ENCODE measurements at places on chromosomes 1 and 21.

DNA sequence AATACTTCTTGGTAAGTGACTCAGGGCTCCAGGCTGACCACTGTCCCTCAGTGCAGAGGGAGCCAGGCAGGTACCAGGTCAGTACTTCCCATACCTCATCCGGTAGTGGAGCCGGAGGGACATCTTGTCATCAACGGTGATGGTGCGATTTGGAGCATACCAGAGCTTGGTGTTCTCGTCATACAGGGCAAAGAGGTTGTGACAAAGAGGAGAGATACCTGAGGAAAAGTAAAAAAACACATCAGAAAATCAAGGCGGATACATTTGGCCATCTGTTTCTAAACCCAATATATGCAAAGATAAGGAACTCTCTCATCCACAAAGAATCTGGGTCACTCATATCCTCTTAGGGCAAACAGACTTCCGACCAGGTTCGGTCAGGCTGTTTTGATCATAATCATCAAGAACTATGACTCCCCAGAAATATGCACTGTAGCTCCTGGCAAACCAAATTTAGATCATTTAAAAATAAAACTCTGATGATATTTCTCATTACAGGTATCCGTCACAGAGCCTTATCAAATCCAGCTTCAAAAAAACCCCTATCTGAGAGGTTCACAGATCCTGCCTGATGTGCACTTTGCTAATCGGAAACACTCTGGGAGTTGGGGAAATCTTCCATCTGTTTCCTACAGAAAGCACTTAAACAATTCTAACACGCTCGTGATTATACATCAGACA lies 87.3 kb downstream of the JAK1 start:
- no peak for DNase-seq

DNA sequence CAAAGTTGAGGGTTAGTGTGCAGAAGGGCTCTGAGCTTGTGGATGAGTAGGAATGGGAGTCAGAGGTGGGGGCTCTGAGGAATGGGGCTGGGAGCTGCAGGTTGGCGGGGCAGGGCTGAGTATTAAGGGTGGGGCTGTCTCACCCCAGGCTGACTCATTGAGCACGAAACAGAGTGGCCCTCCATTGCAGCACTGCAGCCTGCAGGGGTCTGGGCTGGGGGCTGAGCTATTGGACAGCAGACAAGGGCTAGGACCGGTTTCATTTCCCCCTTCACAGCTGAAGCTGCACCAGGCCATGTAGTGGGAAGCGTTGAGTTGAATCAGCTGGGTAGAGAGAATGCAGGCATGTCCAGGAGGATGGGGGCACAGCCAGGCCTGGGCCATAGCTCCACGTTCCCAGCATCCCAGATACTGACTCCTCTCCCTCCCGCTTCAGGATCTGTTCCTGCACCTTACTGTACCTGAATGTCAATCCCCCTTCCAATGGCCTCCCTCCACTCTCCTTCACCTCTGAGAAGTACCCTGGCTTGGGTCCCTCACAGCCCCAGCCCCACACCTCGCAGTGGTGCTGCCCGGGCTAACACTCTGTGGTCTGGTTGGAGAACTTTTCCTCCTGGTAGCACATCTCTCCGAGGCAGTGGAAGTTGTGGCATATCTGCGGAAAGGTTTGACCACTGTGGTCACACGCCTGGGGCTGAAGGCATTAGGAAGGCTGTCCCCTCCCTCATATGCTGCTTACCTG lies 4.4 kb upstream of the INPP5B start:
- DNase-seq = no peak

GRCh38 chr1:219126377-219126776 lies 47.3 kb upstream of the LYPLAL1 start:
- no peak for DNase-seq

DNA sequence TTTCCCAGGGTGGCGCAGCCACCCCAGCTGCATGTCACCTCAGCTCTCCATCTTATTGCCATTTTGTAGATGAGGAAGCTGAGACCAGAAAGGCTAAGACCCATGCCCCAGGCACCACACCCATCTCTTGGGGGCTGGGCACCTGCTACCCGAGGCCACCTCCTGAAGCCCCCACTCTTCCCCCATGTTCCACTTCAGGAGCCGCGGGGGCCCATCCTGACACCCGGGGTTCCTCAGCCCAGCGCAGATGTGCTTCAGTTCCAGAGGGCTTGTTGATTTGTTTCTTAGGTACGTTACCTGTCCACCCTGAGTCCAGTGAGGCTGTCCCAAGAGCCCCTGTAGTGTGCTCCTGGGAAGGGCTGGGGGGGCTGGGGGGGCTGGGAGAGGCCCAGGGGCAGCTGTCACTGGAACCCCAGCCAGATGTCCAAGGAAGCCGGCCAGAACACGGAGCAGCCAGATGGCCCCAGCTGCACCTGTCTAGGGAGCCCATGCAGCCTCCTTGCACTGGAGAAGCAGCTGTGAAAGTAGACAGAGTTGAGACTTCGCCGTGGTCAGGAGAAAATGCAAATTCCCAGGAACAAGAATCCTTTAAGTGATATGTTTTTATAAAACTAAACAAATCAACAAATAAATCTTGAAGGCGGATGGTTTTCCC lies 17.1 kb upstream of the CCDC27 start:
- DNase-seq = no peak

GRCh38 chr1:84339503-84339902 lies 38.0 kb downstream of the SAMD13 start:
- peak; percentile 76 for DNase-seq

- DNase-seq = no peak
These were observed 17.1 kb downstream of the CACHD1 start for GRCh38 chr1:64487061-64487460.

DNA sequence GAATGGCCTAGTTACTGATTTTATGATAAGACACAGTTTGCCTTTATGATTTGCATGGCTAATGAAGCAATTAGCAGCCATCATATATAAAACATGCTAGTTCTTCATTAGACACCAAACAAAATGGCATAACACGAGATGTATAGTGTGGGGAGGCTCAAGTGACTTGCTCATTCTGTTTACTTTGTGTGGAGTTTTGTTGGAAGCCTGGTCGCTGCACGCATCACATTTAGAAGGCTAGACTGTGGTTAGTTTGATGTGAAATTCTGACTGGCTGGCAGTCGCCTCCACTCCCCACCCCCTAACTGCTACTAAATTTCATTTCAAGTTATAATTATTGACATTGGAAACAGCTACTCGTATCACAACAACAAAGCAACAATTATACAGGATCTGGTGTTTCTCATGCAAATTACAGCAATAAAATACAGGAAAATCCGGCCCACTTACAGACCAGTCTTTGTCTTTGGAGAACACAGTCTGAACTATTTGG lies 356.1 kb downstream of the LMO4 start:
- peak; percentile 55 for DNase-seq

- no peak for DNase-seq
These were observed 58.2 kb downstream of the DNTTIP2 start for GRCh38 chr1:93820554-93821422.

- no peak for DNase-seq
These were observed 60.9 kb upstream of the PODN start for GRCh38 chr1:53001128-53001527.

DNA sequence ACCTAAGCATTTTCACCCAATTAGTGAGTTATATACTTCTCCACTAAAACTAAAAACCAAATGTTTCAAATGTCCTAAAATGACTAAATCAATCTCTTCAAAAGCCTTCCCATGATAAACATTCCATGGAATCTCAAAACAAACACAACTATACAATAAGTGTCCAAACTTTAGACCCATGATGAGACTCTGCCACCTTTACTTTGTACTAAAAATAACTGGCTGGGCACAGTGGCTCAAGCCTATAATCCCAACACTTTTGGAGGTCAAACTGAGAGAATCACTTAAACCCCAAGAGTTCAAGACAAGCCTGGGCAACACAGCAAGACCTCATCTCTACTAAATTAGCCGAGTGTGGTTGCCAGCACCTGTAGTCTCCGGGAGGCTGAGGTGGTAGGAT lies 87.4 kb downstream of the EIF4G3 start:
- no peak for DNase-seq

- no peak for DNase-seq
These were observed at the start of gene LEMD1 for GRCh38 chr1:205421798-205422197. Gene LEMD1, minus strand, starts transcription at chr1:205422056. Its CDS starts 1,520 bp downstream, at chr1:205420536.

DNA sequence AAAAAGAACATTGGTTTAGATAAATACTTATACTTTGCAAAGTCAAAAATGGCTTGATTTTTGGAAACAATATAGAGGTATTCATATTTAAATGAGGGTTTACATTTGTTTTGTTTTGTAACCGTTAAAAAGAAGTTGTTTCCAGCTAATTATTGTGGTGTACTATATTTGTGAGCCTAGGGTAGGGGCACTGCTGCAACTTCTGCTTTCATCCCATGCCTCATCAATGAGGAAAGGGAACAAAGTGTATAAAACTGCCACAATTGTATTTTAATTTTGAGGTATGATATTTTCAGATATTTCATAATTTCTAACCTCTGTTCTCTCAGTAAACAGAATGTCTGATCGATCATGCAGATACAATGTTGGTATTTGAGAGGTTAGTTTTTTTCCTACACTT lies 65.3 kb upstream of the SAMD13 start:
- DNase-seq = peak; percentile 9

GRCh38 chr1:45187725-45188124 lies 18.7 kb downstream of the ZSWIM5 start:
- DNase-seq = no peak

DNA sequence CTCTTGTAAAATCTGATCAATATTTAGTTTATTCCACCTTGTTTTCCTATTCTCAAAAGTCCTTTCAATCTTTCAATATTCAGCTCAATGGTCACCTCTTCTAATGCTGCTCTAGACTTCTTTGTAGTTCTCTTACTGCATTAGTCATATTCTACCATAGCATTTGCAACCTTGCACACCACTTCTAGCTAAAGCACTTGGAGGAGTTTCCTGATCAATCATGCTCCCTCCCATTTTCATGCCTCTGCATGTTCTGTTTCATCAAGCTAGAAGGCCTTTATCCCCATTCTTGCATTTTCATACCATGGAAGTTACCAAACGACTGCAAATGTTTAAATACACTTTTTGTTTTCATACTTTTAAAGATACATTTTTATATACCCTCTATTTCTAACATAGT lies 72.1 kb downstream of the SLC5A9 start:
- no peak for DNase-seq

GRCh38 chr1:19495000-19495656 lies 9.8 kb upstream of the CAPZB start:
- DNase-seq = no peak

GRCh38 chr1:81880781-81881180 lies 80.0 kb downstream of the ADGRL2 start:
- no peak for DNase-seq

DNA sequence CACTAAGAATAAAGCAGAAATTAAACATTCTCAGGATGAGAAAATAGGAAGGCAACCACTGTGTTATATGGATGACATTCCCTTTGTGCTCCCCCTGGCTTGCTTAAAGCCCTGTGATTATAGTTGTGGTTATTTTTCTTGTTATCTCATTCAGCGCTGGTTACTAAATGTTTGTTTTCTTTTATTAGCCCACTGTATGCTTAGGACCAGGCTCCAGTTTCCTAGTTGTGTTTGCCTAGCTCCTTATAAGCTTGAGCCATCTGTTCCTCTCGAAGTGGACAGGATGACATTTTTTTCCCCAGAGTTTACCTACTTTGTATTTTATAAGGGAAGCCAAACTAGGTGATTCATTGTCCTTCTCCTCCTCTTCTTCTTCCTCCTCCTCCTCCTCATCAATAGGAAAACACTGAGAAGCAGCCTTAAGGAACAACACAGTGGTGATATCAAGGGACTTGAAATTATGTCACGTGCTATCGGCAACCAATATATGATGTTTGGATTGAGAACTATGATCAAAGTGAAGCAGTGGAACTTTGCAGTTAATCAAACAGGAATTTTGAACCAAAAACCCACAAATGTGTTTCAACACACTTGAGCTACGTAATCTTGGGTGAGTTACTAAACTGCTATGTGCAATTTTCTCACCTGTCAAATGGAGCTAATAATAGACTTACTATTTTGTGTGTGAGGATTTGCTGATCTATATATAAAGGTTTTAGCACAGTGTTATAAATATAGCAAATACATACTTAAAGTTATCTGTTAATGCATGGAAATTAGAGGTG lies 35.1 kb upstream of the RGS7 start:
- no peak for DNase-seq

DNA sequence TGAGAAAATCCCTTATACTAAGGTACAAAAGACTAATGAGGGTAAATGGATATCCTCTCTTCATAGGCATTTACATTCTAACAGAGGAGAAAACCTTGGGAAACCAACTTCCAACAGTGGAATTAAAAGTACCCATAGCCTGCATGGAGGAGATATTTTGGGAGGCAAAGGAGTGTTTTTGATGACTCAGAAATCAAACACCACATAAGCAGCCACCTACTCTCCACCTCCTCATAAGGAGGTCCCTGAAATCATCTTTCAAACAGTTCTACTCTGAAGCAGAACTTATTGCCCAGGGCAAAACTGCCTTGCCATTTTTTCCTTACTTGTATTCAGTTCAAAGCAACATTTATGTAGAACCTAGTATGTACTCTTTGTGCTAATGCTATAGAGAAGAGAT lies 211.3 kb downstream of the KCNH1 start:
- peak; percentile 28 for DNase-seq

GRCh38 chr1:48402599-48402998 lies 69.4 kb downstream of the SPATA6 start:
- DNase-seq = no peak

DNA sequence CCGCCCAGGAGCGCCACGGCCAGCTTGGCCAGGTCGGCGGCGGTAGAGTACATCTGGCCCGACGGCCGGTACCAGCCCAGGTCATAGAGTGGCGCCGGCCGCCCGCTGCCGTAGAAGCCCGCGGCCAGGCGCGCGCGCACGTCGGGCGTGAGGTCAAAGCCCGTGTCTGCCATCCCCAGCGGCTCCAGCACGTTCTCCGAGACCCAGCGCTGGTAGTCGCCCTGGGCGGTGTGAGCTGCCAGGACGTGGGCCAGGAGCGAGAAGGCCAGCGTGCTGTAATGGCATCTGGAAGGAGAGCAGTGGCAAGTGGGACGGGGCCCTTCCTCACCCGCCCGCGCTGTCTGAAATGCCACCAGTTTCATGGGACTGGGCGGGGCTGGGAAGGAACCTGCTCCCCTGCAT lies 18.9 kb downstream of the LACTBL1 start:
- no peak for DNase-seq

- DNase-seq = no peak
These were observed 7.7 kb downstream of the TRIM11 start for GRCh38 chr1:228398741-228399461.

DNA sequence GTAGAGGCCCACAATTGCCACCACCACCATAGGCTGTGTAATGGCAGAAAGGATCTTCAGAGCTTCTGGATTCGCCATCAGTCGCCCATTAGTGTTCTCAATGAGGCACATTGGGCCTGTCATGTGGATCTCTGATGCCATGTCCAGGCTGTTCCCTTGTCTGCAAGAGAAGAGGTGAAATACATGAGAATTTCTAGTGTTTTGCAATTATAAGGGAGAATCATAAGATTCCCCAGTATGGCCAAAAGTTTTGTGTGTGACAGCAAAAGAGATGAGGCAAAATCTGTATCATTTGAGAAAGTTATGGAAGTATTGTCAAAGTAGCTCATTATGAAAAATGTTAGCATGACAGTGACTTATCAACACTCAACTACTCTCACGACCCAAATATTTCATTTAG lies 1.9 kb downstream of the GBP1 start:
- no peak for DNase-seq

GRCh38 chr1:115978292-115978941 lies 2.1 kb downstream of the SLC22A15 start:
- DNase-seq = peak; percentile 15

GRCh38 chr1:184187097-184187496 lies 135.6 kb downstream of the TSEN15 start:
- DNase-seq = no peak
